ENCODE measurements at places on chromosomes 4 and X.

GRCh38 chrX:99939883-99940232 is 470.2 kb downstream of the PCDH19 start:
- DNase-seq, result no peak

DNA sequence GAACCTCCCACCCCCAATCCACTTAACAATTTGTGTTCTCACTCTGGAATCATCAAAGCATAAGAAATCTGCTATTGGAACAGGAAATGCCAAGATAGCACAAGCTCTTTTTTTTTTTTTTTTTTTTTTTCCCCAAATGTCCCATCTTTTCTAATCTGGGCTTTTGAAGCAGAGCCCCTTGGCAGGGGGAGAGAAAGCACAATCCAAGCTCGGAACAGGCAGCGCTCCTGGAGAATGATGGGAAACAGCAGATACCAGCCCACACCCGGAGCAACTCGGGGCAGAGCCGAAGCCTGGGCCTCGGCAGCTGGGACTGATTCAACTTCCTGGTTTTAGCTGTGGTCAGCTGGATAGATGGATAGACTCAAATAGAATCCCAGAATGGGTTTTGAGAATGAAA is 235.1 kb downstream of the QDPR start:
- DNase-seq, result no peak

- no peak for DNase-seq
Observed at GRCh38 chrX:21779095-21779494, 21.2 kb upstream of the SMPX start.

- no peak for DNase-seq
Observed at GRCh38 chrX:57655065-57655464, 25.0 kb downstream of the NLRP2B start.

- no peak for DNase-seq
Observed at GRCh38 chr4:15988222-15988621, 25.2 kb upstream of the FGFBP2 start.

DNA sequence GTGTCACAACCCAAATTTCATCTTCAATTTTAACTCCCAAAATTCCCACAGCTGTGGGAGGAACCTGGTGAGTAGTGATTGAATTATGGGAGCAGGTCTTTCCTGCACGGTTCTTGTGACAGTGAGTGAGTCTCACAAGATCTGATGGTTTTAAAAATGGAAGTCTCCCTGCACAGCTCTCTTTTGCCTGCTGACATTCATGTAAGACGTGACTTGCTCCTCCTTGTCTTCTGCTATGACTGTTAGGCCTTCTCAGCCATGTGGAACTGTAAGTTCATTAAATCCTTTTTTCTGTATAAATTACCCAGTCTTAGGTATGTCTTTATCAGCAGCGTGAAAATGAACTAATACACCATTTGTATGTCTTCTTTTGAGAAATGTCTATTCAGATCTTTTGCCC is 13.0 kb upstream of the BLTP1 start:
- DNase-seq, result no peak

DNA sequence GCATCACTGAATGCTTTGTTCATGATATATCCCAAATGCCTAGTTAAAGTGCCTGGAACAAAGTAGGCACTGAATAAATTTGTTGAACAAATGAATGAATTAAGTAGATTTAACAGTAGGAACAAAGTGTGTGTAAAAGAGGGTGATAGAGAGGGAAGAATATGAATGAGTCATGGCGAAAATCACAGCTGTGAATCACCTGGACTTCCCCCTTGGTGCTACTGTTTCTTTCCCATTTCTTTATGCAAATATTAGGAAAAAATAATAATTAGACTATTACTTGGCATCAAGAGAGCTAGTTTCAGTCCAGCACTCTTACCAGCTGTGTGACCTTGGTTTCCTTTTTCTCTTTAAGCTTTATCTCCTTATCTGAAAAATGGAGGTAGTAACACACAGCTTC is 9.2 kb downstream of the SPIN3 start:
- no peak for DNase-seq

Data from stimulated activated effector memory CD8-positive, alpha-beta T cell treated with anti-CD3 and anti-CD28 coated beads, Interleukin-12 subunit alpha, Interleukin-12 subunit beta, amount 100 ng/mL, for 72 hours (primary cell).